ENCODE measurements at places on chromosomes 7 and 10.

DNA sequence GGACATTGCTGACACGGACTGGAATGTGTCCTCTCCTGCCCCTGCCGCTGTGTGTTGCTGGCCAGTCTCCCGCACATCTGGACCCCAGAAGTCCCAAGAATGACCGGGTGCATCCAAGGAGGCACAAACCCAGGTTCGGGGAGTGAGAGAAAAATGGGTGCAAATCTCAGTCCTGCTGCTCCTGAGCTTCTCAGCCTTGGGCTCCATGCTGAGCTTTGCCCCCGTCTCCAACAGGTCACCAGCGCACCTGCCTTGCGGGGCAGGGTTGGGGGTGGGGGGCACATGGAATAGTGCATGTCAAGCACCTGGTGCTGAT, 6.0 kb upstream of the NANOS1 start:
- DNase-seq: no peak

GRCh38 chr10:59181668-59182067, 5.2 kb downstream of the PHYHIPL start:
- DNase-seq: peak; percentile 20

- DNase-seq: no peak
Observed at GRCh38 chr7:74598558-74598957, 59.0 kb upstream of the GTF2I start.

DNA sequence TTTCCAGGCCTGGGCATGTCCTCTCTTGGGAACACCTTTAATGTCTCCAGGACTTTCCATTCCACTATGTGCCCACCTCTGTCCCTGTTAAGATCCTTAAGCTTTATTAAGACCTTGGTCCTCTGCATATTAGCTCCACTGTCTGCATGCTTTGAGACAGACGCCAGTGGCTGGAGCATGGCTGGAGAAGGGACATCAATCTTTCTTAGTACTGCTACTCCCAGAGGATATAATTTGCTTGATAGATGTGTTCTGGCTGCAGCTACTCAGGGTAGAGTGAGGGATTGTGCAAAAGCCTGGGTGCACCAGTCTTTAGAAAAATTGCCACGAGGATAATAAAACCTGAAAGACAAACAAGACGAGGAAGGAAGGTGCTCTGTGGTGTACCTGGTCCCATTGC, 42.9 kb downstream of the PLPP4 start:
- no peak for DNase-seq

DNA sequence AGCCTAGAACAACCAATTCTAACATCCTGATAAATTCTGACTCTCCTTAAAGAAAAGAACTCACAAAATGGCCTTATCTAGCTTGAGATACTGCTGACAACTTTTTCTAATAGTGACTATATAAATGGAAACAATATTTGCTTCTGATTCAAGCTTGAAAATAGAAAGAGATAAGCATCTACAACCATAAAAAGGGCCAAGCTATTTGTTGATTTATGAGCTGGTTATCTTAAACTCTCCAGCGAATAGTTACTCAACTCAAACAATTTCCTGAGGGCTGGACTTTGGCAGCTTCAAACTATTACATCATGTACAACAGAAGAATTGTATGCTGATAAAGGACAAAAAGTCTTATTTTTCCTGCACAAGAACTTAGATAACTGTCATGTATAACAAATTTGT, 4.6 kb downstream of the USP54 start:
- peak; percentile 64 for DNase-seq

DNA sequence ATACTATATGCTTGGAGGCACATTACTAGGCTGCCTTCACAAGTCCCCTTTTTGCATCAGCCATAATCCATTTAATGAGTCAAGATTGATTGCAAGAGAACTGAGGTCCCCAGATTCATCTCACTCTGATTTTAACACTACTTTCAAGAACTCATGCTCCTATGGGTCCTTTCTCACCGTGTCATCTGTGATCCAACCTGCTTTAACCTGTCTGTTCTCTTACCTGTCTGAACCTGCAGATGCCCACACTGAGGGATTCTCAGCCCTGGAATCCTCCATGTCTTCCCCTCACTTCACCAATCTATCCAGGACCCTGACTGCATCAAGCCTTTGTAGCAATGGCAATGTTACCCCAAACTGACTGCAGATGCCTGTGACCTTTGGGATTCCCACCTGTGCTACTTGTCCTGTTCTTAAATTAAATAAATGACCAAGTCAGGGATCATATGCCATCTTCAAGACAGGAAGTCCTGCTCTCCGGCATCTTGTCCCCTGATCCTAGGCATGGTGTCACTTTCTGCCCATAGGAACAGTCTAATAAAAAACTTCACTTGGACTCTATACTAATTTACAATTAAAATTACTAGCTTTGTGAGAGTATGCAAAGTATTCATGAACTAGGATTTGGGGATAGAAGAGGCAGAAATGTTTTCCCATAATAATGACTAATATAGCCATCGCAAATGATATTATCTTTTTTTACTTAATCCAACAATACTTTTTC, 25.9 kb upstream of the GOT1 start:
- no peak for DNase-seq

- peak; percentile 55 for DNase-seq
Observed at GRCh38 chr10:108850138-108850854, 1073.0 kb downstream of the XPNPEP1 start.

DNA sequence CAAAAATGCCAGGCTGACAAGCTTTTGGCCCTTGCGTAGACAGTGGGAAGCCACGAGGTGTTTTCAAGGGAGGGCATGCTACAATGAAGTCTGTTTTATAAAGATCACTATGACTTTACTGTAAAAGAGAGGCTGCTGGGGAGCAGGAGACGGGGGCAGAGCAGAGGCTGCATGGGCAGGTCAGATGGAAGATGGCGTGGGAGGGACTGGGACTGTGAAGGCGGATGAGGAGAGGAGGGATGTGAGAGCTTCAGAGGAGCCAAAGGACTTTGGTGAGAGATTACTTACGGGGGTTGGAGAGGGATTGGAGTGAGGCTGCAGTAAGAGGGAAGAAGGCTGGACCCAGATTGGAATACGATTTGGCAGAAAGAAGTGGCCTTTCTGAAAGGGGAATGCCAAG, 86.6 kb upstream of the PCBD1 start:
- DNase-seq: no peak

- no peak for DNase-seq
Observed at GRCh38 chr10:114394531-114394930, 9.8 kb downstream of the AFAP1L2 start.

DNA sequence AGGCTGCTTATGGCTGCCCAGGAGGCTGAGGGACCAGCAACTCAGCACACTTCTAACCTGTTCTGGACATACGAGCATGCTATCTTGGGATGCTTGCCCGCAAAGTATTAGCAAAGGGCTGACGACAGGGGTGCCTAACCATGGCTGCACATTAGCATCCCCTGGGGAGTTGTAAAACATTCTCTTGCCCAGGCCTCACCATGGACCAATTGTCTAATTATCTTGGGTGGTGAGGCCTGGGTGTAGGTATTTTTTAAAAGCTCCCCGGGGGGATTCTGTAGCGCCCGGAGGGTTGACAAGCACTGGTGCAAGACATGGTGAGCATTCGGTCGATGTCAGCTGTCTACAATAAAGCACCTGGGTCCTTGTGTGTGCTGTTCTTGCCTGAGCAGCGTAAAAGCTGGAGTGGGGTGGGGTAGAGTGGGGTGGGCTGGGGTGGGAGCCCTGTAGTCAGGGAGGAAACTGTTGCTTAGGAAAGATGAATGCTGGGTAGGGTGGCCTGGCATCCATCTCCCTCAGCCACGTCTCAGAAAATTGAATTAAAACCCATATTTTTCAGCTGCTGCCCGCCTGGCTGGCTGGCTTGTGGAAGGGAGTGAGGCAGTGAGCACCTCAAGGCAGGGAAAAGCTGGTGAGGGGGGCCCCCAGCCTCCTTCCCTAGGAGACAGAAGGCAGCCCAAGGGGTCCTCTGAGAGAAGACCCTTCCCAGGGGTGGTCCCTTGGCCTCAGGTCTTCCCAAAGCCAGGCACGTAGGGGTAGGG, 2.9 kb upstream of the ADCYAP1R1 start:
- DNase-seq: no peak

DNA sequence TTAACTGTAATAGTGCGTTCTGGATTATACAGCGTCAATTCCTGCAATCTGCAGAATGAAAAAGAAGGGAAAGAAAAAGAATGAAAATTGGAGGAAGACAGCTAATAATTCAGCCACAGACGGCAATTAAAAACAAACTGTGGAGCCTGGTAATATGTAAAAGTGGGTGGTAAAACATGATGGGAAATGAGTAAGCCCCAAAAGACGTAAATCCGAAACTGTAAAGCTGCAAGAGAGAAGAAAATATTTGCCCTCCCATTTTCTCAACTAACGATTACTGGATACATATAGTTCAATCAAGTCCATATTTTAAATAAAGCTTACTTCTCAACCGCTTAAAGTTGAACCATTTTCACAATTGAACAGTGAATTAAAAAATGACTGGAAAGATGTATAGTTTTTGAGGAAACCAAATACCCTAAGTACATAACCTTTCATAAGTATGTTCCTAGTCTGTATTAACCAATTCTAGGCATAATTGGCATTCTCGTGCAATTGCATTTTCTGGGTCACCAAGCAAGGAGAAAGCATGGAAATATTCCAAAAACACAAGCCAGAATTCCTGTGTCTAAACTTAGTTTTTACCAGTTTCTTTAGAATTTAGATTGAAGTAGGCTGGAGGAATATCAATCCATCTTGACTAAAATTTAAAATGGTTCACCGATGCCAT, 44.8 kb downstream of the MALSU1 start:
- DNase-seq: no peak

DNA sequence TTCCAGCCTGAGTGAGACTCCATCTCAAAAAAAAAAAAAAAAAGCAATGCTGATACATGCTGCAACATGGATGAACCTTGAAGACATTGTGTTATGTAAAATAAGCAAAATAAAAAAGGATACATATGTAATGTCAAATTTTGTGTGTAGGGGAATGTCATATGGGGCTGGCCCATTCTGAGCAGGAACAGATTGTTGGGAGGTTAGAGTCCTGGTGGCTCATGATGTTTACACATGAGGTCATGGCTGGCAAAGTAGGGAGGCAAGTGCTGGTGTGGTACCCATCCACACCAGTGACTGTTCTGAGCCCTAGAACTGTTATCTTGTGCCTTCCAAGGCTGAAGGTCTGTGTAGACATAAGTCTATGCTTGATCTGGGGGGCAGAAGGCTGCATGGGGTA, 37.6 kb downstream of the ZNF92 start:
- no peak for DNase-seq

DNA sequence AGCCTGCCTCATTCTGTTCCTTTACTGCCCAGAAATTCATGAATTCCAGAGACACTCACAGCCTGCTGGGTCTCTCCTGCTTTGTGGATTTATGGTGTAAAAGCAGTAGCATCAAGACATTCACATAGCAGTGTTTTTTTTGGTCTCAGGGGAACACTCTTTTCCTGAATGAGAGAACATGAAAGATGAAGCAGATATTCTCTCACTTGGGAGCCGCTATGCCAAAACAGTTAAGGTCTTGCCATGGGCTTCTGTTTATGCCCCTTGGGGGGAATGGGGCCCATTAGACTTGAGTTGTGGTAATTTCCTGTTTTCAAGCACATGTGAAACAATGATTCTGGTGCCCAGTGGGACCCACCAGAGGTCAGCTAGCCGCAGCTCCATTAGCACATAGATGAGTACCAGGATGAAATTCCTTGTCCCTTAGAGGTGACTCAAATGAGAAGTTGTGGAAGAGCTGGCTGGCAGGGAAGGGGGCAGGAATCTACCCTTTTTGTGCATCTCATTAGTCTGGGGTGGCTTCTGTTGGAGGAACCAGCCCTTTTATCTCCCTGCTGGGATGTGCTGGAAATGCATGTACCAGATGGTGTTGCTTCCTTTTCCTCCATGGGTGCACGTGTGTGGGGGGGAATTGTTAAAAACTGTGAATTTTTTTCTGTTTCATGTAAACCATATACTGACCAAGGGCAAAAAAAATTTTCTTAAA, 13.3 kb downstream of the BMPER start:
- DNase-seq: no peak

GRCh38 chr10:94963901-94964300, 25.4 kb downstream of the CYP2C9 start:
- peak; percentile 7 for DNase-seq

- no peak for DNase-seq
Observed at GRCh38 chr10:49631975-49632374, 18.1 kb downstream of the CHAT start.

GRCh38 chr10:94123258-94123995, 129.7 kb downstream of the PLCE1 start:
- DNase-seq: no peak

DNA sequence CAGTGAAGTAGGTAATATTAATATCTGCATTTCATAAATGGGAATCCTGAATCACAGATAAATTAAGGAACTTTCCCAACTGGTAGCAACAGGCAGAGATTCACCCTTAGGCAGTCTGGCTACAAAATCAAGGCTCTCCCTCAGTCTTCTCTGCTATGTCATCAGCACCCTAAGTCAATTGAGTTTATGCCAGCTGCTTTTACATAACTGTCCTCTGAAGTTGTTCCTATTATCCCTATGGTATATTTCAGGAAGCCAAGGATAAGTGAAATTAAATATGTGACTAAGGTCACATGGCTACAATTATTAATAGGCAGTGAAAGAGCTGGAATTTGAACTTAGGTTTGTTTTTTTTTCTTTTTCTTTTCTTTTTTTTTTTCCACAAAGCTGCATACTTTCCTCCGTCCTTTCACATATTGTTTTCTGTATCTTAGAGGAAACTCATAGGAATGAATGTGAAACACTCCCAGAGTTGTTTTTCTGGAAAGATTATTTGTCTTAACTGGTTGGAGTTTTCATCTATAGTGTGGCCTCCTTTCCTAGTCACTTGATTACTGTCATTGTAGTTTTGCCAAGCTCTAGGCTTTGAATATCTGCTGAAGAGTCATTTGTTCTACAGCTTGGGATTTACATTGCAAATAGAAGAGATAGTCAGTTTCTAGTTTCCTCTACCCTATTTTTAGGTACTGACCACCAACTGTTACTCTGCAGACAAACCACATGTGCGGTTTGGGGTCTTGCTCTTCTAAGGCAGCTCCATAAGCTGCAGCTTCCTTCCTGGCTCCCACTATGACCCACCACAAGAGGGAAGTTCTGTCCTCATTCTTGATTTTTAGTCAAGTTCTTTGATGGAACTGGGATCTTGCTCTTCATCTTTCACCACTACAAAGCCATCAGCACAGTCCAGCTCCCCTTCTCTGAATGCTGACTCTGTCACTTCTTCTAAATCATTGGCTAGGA, 338.0 kb upstream of the KIAA1217 start:
- DNase-seq: peak; percentile 99

Measured in MV-4-11 (cell line).